Left ventricle myocardium inferior (tissue), 1 donor: ENCODE measurements at places on chromosomes 6 and 20. TPM values are rescaled to one million over a fixed set of nuclear protein-coding genes. Genes with fewer than 3 reads are reported as not detected.

GRCh38 chr6:45830441-45831139, 185.1 kb downstream of the CLIC5 start:
- DNase-seq, result no peak

DNA sequence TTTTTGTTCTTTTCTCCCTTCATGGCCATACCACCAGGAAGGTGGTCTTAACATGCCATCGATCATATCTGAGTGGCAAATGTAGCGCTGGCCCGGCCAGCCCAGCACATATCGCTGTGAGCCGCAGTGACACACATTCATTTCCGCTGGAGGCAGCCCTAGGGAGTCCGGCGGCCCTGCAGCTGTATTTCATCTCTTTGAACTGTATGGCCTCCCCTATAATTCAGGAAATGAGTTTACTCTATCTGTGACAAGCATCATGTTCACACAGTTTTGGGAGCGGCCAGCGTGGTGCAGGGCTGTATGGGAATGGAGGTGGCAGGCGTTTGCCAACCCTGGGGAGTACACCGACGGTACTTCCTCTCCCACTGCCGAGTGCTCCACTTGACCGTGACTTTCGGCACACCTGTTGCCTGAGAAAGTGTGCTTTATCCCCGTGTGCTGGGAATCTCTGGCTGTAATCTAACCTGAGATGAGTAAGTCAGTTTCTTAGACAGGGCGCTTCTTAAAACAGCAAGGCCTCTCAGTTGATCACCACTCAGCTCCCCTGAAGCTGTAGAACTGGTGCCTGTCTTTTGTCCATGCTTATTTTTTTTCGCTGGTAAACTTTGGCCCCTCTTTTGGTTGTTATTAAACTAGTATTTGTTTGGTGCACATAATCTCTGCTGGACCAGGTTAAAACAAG, 257.1 kb upstream of the TAB2 start:
- peak; percentile 24 for DNase-seq

GRCh38 chr6:39841291-39841690, 49.1 kb downstream of the DAAM2 start:
- no peak for DNase-seq

DNA sequence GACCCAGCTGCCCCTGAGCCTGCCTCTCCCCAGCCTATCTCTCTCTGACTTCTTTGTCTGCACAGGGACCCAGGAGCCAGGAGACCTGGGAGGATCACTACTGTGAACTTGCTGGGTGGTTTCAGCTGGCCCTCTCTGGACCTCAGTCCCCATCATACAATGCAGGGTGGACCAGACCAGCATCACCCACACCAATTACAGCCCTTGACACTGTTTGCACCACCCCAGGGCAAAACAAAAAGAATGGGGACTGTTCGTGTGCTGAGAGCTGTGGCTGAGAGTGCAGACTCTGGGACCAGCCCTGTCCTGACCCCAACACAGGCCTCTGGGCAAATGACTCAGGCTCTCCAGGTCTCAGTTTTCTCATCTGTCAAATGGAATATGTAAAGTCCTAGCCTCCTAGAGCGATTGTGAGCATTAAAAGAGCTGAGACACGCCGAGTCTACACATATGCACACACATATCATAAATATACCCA, 25.4 kb downstream of the PTGIS start:
- no peak for DNase-seq

GRCh38 chr6:149884617-149885016, 13.3 kb downstream of the RAET1E start:
- DNase-seq, result no peak

GRCh38 chr6:11956781-11957180, 55.3 kb upstream of the HIVEP1 start:
- DNase-seq, result no peak

DNA sequence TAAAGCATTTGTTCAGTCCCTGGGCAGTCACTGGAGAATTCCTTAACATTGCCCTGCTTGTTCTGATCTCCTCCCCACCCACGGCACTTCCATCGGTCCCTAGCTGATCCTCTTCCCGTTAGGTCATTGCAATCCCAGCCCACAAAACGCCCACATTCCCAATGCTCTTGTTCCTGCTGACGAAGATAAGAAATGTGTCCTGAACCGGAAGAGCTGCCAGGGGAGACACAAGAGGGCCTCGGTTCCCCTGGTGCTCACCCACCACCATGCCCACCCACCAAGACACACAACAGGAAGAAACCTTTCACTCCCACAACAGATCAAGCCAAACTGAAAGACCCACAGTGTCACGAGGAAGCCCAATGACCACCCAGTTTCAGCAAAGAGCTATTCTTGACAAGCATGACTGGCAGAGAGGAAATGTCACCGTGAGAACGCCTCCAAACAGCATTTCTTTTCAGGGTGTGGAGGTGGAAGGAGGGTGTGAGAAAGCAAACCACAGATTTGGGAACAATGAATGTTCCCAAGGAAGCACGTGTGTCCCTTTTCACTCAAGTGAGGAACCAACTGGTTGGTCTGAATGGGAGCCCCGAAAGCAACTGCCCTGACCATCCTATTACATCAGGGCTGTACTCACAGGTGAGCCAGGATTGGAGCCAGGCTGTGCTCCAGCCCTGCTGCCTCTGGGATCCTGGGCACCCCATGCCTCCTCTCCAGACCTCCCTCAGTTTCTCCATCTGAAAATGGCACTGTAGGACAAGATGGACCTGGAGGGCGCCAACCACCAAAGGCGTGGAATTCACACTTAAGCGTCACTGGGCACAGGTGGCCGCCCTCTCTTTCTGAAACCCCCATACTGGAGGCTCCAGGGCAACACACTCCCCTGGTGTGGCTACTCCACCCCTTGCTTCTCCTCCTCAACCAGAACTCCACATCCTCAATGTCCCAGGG, 97.5 kb downstream of the ZMYND8 start:
- DNase-seq, result peak; percentile 53

GRCh38 chr6:5316951-5317350, 55.6 kb downstream of the FARS2 start:
- DNase-seq, result no peak

DNA sequence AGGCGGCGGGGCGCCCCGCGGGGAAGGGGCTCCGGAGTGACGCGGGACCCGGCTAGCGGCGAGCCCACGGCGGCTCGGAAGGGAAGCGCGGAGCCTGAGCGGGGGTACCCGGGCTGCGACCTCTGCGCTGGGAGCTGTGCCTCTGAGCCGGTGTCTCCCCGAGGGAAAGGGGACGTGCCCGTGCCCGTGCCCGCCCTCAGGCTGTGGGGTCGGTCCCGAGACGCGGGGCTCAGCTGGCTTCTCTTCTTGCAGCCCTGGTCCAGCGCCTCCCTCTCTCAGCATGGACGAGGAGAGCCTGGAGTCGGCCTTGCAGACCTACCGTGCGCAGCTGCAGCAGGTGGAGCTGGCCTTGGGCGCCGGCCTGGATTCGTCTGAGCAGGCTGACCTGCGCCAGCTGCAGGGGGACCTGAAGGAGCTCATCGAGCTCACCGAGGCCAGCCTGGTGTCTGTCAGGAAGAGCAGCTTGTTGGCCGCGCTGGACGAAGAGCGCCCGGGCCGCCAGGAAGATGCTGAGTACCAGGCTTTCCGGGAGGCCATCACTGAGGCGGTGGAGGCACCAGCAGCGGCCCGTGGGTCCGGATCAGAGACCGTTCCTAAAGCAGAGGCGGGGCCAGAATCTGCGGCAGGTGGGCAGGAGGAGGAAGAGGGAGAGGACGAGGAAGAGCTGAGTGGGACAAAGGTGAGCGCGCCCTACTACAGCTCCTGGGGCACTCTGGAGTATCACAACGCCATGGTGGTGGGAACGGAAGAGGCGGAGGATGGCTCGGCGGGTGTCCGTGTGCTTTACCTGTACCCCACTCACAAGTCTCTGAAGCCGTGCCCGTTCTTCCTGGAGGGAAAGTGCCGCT, 686 bp downstream of the ZGPAT start:
- DNase-seq, result no peak

DNA sequence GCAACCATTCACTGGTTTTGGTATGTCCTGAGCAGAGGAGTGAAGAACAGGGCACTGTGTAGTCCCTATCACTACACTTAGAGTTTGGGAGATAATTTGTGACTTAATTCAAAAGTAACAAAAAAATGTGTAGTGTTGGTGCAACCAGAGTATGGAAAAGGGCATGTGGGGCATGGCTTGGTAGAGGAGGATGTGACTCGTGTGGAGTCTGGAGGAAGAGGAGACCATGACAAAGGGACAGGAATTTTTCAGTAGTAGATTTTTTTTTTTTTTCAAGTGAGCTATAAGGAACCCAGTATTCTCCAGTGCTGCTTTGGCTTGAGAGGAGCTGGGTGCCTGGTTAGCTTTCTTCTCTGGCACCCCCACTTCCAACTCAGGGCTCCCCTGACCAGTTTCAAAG, 5.1 kb downstream of the MTRES1 start:
- DNase-seq, result no peak

DNA sequence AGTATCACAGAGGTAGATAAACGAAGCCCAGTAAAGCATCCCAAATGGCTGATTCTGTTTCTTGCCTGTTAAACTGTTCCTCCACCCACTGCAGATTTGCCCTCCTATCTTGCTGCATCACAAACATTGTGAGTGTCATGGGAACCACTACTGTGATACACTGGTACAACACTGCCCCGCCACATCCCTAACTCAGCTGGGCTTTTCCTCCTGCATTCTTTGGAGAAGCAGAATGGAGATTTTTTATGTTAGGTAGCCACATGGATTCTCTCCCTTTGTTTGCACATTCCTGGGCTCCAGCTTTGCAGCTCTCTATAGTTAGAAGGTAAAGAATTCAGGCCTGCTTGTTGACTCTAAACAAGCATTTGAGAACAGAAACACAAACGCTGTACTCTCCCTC, 234.1 kb downstream of the TMEM242 start:
- no peak for DNase-seq

- no peak for DNase-seq
Measured at GRCh38 chr6:31058128-31058894, 48.0 kb downstream of the MUC22 start.

BANF2 gene
- not detected for total RNA-seq

NTSR1 gene
- not detected for total RNA-seq

GPLD1 gene
- total RNA-seq, result 0.71 TPM

COL19A1 gene
- total RNA-seq, result 1.9 TPM
